Progenitor cell of endocrine pancreas (in vitro differentiated cells): ENCODE measurements at places on chromosomes 3 and 15. TPM values are rescaled to one million over a fixed set of nuclear protein-coding genes. Genes with fewer than 3 reads are reported as not detected.

Gene SLC30A4
- 6.7 and 7.7 TPM in 2 replicates for total RNA-seq

Gene ARPP19
- total RNA-seq, result 186 and 193 TPM in 2 replicates

Gene CCDC33
- 0.84 and 2.0 TPM in 2 replicates for total RNA-seq

Gene UBAP1L
- 5.8 and 6.2 TPM in 2 replicates for total RNA-seq

Gene NANOGP8
- 0.36 and 0.75 TPM in 2 replicates for total RNA-seq

Gene MAPKAPK3
- 40.8 and 42.6 TPM in 2 replicates for total RNA-seq

Gene ABCF3
- 60.8 and 65.9 TPM in 2 replicates for total RNA-seq

Gene CFAP161
- not detected in 2 replicates for total RNA-seq

Gene EPHA6
- 16.5 and 17.3 TPM in 2 replicates for total RNA-seq

Gene GOLGA8G
- not detected in 2 replicates for total RNA-seq

Gene HTR3C
- total RNA-seq, result not detected in 2 replicates

Gene GOLGA8T
- total RNA-seq, result not detected in 2 replicates

Gene PLA2G4E
- 0.09 TPM in 1 of 2 replicates, not detected in the other for total RNA-seq

Gene CD276
- total RNA-seq, result 198 and 207 TPM in 2 replicates

Gene CD86
- not detected in 2 replicates for total RNA-seq

Gene RAB8B
- total RNA-seq, result 31.6 and 37.2 TPM in 2 replicates

Gene COL6A6
- 0.12 and 0.13 TPM in 2 replicates for total RNA-seq

Gene FRMD5
- total RNA-seq, result 7.8 and 9.5 TPM in 2 replicates

Gene CHST13
- 0.36 and 0.71 TPM in 2 replicates for total RNA-seq

Gene GJD2
- total RNA-seq, result 0.27 and 0.38 TPM in 2 replicates

Gene PIERCE2
- 4.7 and 5.8 TPM in 2 replicates for total RNA-seq

Gene CPN2
- not detected in 2 replicates for total RNA-seq

Gene CCR8
- not detected in 2 replicates for total RNA-seq

Gene PPP2R3A
- 32.3 and 35.0 TPM in 2 replicates for total RNA-seq

Gene DAZL
- not detected in 2 replicates for total RNA-seq
